ENCODE measurements at places on chromosomes 2 and 18.
A peak's percentile ranks its signal among the peaks of the same experiment; 100 is the strongest.

GRCh38 chr18:2916184-2916583, 69.4 kb downstream of the EMILIN2 start:
- DNase-seq: no peak

DNA sequence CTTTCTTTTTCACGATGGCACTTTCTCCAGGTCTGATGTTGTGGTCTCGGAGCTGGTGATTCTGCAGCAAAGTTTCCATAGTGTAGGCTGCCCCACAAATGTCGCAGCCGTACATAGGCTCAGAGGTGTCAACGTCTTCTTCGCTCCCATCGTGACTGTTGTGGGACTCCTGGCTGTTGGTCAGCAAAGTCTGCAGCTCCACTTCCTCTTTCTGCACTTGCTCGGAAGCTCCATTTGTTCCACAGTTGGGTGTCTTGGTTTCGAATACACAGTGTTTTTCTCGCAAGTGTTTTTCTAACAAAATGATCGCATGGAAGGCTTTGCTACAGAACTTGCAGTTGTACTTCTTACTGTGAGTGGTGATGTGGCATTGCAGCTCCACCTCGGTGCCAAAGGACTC, 126.8 kb downstream of the ZNF521 start:
- DNase-seq: no peak

DNA sequence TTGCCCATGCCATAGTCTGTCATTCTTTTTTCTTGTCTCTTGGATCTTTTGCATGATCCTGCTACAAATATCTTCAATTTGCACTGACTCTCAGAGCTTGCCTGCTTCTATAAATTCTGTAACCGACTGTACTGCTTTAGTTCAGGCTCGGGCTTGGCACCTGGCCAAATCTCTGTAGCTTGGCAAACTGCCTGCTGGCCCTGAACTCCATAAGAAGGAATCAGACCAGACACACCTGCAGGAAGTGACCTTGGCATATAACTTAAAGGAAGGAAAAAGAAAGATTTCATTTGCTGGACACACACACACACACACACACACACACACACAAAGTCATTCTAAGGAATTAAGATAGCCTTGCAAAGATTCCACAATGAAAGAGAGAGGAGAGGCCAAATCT, 291.2 kb upstream of the DDX18 start:
- DNase-seq: no peak

DNA sequence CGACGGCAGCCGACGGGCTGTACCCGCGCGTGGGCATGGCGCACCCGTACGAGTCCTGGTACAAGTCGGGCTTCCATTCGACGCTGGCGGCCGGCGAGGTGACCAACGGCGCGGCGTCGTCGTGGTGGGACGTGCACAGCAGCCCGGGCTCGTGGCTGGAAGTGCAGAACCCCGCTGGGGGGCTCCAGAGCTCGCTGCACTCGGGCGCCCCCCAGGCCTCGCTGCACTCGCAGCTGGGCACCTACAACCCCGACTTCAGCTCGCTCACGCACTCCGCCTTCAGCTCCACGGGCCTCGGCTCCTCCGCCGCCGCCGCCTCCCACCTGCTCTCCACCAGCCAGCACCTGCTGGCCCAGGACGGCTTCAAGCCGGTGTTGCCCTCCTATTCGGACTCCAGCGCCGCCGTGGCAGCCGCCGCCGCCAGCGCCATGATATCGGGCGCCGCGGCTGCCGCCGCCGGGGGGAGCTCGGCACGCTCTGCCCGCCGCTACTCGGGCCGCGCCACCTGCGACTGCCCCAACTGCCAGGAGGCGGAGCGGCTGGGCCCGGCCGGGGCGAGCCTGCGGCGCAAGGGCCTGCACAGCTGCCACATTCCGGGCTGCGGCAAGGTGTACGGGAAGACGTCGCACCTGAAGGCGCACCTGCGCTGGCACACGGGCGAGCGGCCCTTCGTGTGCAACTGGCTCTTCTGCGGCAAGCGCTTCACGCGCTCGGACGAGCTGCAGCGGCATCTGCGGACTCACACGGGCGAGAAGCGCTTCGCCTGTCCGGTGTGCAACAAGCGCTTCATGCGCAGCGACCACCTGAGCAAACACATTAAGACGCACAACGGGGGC, 2.0 kb downstream of the SP9 start:
- no peak for DNase-seq

DNA sequence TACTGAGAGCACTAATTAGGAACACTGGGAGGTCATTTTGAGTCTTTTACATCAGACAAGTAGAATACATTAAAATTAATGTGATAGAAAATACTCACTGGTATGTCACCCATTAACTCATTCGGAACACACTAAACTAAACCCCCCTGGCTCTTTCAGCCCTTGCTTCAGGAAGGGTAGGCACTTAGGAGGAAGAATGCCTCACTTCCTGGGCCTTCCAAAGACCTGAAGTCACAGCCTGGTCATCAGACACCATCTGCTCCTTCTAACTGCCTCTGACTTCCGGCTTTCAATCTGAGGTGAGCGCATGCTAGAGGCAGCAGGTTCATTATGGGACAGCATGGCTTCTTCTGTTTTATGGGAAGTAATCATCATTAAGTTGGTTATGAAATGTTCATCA, 451.4 kb downstream of the PID1 start:
- no peak for DNase-seq

GRCh38 chr2:118050386-118050785, 36.5 kb upstream of the CCDC93 start:
- no peak for DNase-seq

DNA sequence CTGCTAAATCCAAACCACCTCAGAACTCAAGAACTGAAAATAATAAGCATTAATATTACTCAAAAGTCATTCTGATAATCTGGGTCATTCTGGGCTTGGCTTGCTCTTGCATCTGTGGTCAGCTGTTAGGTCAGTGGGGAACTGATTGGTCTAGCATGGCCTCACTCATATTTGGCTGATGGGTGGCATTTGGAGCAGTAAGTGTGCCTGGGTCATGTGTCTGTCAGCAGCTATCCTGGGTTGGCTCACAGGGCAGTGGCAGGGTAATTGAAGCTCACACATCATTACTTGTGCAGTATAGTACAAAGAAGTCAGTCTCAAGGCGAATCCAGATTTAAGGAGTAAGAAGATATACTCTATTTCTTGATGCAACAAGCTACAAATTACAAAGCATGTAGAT, 9.6 kb downstream of the RPL37A start:
- no peak for DNase-seq

GRCh38 chr2:69428981-69429380, 8.3 kb downstream of the NFU1 start:
- no peak for DNase-seq

DNA sequence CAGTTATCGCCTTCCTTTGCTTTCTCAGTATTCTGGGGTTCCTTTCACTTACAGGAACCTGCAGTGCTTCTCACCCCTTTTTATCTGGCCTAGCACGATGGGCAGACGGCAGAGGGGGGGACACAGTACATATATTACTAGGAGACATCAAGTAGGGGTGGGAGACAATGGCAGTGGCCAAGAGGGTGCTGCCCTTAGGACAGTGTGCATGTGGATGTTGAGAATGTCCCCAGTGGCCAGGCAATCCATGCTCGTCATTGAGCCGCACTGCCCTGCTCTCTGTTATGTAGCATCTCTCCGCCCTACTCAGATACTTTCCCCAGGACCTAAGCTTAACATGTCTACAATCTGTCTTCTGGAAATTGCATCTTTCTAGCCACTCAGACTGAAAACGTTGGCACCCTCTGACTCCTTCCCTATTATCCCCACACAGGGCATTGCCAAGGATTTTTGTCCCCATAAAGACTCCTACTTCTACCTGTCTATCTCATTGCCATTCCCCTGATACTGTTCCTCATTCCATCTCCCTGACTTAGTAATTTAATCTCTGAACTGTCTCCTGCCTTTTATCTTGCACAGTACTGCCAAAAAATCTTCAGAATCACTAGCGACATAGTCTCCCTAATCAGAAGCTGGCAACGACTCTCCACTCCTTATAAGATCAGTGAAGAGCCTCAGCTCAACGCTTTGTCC, 6.6 kb downstream of the DSG2 start:
- DNase-seq: no peak

GRCh38 chr2:157831573-157832315, 44.4 kb downstream of the ACVR1 start:
- no peak for DNase-seq

DNA sequence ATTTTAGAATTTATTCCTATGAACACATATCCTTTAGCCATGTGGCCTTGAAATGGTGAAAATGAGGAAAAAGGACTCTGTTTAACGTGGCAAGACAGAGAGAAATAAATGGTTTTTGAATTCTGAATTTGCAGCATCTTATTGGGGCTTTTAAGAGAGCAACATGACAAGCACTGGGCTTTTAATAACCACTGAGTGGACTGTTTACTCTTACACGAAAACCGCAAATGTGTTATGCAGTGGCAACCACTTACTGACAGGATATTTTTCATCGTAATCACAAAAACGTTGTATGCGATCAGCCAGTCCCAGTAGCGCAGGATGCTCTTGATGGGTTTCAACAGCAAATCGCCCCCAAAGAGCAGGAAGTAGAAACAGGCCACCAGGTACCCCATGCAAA, 226.6 kb downstream of the NAPG start:
- no peak for DNase-seq

DNA sequence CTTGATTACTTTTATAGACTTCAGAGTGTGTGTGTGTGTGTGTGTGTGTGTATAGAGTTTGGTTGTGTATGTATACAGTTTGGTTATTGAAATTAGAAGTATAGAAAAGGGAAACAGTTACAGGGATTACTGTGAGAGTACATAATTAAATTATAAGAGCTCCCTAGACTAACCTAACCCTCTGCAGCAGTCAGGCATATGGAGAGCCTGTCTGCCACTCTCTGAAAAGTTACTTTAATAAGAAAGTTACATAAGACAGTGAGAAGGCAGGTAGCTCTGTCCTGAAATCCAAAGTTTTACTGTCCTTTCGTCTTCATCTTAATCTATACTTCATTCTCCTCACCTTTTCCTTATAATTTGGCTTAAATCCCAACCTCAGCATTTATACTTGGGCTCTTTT, 71.5 kb upstream of the EPB41L5 start:
- no peak for DNase-seq

GRCh38 chr18:47895565-47896250, 34.8 kb downstream of the SMAD2 start:
- DNase-seq: no peak

- no peak for DNase-seq
Observed at GRCh38 chr18:42028247-42028832, 73.3 kb downstream of the PIK3C3 start.

- DNase-seq: no peak
Observed at GRCh38 chr18:69795791-69796190, 151.9 kb downstream of the CD226 start.

DNA sequence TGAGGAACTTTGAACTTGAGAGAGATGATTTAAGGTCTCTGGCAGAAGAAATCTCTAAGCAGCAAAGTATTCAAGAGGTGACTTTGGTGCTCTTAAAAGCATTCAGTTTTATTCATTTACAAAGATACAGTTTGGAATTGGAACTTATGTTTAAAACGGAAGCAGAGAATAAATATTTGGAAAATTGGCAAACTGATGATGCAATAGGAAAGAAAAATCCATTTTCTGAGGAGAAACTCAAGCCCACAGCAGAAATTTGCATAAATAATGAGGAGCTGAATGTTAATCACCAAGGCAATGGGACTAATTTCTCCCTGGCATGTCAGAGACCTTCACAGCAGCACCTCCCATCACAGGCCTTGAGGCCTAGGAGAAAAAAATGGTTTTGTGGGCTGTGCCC, 1022.5 kb upstream of the CHAC2 start:
- no peak for DNase-seq

- no peak for DNase-seq
Observed at GRCh38 chr2:236012155-236012554, 156.0 kb downstream of the GBX2 start.

DNA sequence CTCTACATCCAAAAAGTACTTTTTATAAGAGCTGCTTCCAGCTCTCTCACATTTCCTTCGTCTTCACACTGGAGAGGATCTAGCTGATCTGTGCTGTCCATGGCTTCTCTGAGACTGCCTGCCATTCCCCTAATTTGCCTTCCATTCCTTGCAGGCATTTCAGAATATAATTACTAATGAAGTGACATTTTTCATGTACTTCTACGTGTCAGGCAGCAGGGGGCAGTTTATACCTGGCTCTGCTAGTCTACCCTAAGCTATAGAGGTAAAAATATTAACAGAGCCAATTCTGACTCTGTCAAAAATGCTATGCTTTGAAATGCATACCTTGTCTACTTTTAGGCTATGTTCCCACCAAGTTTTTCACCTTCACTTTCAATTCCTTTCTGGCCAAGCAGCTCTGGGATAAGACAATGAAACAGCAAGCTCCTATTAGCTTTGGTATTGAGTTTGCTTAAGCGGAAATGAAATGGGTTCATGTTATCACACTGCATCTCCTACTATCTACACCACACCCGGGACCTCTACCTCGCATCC, 81.9 kb downstream of the MEP1B start:
- DNase-seq: peak; percentile 5

GRCh38 chr2:95289253-95289652, 7.9 kb upstream of the KCNIP3 start:
- no peak for DNase-seq

DNA sequence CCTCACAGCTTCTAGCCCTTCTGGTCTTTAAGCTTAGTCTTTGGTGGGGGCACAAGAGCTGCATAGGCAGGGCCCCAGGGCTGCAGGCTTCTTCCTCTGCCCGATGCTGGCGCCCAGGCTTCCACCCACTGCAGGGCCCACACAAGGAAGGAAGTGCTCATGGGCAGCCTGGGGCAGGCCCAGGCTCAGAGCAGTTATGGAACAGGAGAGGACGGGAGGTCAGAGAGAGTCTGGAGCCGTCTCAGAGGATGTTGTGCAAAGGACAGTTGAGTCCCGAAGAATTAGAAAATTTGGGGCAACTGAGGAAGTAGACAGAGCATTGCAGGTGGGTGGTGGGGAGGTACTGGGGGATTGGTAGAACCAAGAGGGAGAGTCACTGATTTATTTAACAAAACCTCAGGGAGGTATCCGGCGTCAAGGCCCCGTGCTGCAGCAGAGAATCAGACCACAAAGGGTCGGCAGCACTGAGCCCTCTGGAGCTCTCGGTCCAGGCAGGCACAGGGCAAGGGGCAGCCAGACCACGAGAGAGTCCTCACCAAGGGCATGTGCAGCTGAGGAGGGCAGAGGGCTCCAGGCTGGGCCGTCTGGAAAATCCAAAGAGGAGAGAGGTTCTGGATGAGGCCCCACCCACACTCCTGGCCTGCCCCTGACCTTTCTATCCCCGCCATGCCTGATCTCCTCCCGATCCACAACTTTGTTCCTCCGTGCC, 110.8 kb upstream of the GLI2 start:
- no peak for DNase-seq

GRCh38 chr2:62844311-62845090, 139.0 kb downstream of the EHBP1 start:
- no peak for DNase-seq

DNA sequence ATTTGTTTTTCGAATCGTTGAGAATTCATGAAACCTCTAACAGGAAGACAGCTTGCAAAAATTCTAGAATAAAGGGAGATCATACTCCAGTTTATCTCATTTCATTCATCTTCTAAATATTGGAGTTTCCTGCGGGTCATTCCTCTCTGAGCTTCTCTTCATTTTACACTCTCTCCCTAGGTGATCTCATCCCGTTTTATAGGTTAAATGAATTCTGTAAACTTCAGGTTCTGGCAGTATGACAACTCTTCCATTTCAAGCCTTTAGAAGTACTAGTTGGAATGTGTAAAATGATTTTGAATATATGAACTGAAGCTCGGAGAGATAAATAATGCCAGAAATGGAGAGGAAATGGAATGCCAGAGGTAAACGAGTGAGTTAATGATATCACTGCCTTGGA, 312.4 kb downstream of the METTL4 start:
- DNase-seq: no peak

- DNase-seq: no peak
Observed at GRCh38 chr2:62467475-62468321, 38.3 kb downstream of the TMEM17 start.

- no peak for DNase-seq
Observed at GRCh38 chr18:49002045-49002444, 51.3 kb upstream of the SMAD7 start.
